ENCODE measurements at places on chromosomes 5 and 9.
A peak's percentile ranks its signal among the peaks of the same experiment; 100 is the strongest.

DNA sequence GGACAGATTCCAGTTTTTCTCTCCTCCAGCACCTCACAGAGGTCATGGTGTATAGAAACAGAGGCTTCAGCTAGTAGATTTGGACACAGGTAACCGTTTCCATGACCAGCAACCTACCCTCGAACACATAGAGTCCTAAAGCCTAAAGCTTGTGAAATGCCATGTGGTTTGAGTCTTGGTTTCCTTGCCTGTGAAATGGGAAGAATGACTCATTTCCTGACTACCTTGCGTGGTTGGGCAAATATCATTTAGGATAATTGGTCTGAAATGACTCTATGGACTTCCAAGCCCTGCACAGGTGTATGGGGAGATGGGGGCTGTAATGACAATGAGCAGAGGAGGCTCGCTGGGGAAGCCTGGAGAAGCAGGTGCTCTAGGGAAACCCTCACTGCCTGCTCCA, 134.6 kb downstream of the TTLL11 start:
- no peak for DNase-seq

- DNase-seq, result no peak
These were observed 22.3 kb downstream of the FBXW2 start for GRCh38 chr9:120770931-120771330.

GRCh38 chr9:36457836-36458429, 57.9 kb upstream of the RNF38 start:
- DNase-seq, result no peak

- DNase-seq, result no peak
These were observed 1901.9 kb upstream of the ACO1 start for GRCh38 chr9:30482499-30482898.

DNA sequence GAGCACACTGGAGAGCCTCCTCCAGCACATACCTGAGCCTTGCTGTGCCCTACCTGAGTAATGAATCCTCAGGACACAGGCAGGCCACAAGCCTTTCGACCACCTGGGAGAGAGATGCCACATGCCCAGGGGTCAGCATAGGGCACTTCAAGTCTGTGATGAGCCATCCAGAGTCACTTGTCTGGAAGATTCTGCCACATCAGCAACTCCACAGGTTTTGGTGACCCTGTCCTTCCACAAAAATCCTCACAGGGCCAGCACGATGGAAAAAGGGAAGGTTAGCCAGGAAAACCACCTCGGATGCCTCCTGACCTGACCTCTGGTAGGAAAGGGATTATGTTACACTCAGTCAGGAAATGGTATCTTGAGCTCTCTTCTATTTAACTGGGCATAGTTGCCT, 46.8 kb downstream of the FRMD3 start:
- DNase-seq, result no peak

DNA sequence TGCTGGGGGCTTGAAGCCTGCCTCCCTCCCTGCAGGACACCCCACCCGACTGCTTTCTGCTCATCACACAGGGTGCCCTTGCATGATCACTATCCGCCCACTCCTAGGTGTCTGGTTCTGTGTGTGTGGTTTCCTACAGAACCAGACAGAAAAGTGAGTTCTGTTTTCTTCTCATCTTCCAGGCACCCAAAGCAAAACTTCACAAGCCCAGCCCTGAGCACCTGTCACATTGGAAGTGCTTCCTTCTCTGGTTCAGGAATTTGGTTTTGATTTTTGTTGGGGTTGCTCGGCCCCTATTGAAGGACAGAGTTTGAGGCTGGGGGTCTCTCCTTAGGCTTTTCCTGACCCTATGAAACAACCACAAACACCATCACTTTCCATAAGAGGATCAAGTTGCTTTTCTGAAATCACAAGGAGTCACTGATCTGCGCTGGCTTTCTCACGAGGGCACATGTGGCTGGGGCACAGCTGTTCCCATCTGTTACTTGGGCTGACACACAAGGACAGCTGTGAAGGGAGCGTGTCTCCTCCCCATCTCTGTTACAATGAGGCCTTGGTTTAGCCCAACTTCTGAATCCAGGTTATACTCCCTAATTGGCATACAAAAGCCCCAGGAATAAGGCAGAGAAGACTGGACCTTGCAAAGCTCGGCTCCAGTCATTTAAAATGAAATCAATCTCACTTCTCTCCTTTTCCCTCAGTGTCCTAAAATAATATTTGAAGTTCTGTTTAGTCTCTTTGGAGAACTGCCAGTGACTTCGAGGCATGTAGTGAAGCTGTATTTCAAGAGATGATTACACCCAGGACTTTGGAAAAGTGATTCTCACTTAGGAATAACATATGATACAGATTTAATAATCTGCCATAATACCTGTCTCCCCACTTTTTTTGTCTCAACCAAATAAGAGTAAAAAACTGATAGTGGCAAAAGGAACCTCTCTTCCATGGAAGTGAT, 213.1 kb upstream of the GAS1 start:
- DNase-seq, result no peak

GRCh38 chr5:53942724-53943123, 367.6 kb downstream of the ARL15 start:
- no peak for DNase-seq

DNA sequence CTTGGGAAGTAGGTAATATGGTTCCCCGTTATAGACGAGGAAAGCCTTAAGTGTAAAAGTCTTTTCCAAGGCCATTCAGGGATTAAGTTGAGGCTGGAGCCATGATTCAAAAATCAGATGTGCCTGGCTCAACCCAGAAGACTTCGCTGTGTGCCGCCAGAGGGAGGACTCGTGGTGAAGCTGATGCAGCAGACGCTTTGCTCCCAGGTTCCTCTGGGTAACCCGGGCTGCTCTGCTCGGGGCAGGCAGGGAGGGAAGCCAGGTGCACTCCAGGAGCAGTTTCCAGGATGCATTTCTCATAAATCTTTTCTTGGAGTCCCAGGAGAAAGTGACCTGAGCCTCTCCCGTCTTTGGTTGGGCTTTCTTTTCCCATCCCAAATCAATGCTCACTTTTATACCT, 62.9 kb upstream of the ICE1 start:
- DNase-seq, result no peak

GRCh38 chr5:179311091-179311470, 34.2 kb downstream of the ADAMTS2 start:
- DNase-seq, result no peak

GRCh38 chr5:148956477-148957385, 106.1 kb downstream of the SH3TC2 start:
- no peak for DNase-seq

- DNase-seq, result no peak
These were observed 131.3 kb upstream of the DAP start for GRCh38 chr5:10892147-10892910.

DNA sequence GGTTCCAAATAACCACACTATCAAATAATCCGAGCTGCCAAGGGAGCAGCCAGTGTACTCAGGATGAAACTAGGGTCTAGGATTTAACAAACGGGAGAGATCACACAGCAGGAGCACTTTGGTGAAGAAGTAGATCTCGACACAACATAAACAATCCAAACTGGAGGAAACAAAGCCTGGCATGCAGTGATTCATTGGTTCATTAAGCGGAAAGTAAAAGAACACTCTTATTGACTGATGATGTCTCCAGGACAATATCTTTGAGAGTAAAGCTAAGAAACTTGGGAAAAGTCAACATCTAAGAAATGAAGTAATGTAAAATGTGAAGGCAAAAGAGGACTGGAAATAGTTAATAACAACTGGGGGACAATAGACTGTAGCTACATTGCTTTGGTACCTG, 1478.3 kb upstream of the CDH9 start:
- no peak for DNase-seq

GRCh38 chr5:6446626-6447309, 1.9 kb upstream of the UBE2QL1 start:
- DNase-seq, result no peak

DNA sequence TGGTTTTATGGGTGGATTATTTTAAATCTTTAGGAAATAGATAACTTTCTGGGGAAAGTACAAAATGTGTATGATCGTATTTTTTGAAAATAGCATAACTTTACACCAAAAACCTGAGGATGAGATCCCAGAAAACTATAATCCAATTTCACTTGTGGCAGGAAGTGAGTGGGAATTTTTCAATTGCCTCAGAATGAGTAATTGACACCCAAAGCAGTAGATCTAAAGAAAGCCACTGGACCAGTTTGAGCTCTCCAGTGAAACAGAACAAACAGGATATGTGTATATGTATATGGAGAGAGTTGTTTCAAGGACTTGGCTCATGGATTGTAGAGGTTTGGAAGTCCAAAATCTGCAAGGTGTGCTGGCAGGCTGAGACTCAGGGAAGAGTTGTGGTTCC, 109.2 kb upstream of the SHB start:
- peak; percentile 72 for DNase-seq

DNA sequence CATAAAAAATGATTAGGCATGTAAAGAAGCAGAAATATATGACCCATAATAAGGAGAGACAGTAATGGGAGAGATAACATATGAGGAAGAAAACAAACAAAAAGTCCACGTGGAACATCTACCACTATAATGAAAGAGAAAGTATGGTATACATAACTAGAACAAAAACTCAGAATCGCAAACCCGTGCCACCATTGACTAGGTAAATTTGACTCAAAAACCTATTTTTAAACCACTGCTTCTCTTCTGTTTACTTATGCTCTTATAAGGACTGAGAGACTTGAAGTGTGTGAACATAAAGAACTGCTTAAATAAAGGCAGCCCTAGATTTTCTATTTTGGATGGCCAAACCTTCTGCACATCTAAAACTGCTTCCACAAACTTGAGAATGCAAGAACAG, 330.7 kb downstream of the CAAP1 start:
- no peak for DNase-seq

GRCh38 chr5:140153905-140154304, 21.1 kb upstream of the CYSTM1 start:
- DNase-seq, result no peak

- no peak for DNase-seq
These were observed 103.7 kb upstream of the CD180 start for GRCh38 chr5:67300326-67300725.

DNA sequence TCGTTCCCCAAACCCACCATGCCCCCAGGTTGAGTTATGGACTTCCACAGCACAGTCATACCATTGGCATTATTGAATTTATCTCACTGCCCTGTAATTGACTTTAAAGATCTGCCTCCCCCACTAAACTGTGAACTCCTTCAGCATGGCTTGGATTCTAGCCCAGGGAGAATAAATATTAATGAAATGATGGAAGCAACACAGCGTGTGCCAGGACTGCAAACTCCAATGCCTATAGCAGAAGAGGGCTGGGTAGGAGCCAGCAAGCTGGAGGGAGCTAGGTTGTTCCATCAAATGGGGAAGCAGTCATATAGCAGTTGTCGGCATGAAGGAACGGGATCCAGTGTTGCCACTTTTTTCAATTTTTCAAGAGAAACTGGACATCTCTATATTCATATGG, 69.0 kb upstream of the MSX2 start:
- DNase-seq, result no peak

DNA sequence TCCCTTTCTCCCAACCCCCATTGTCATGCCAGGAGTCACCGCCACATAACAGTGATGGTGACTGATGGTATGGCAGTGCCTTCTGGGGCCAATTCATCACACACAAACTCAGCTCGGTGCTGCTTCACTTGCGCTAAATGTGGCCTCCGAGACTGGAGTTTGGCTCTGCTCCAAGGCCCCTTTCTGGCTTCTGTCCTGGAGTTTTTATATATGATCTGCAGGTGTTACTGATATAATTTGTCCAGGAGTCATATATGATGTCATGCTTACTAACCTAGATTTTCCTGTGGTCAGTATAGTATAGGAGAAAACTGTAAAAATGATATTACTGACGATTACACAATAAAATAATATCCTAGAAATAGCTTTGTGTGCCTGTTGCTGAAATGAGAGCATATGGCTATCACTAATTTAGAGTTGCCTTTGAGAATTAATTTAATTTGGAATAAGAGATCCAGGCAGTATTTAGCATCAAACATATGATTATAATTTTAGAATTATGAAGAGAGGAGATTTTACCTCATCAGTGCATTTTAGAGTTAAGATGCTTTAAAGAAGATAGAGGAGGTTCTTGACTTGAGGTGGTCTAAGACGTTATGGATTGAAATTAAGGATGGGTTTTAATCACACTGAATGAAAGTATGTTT, 334.1 kb upstream of the CD180 start:
- DNase-seq, result peak; percentile 13

GRCh38 chr9:85225180-85225579, 516.6 kb downstream of the AGTPBP1 start:
- no peak for DNase-seq

DNA sequence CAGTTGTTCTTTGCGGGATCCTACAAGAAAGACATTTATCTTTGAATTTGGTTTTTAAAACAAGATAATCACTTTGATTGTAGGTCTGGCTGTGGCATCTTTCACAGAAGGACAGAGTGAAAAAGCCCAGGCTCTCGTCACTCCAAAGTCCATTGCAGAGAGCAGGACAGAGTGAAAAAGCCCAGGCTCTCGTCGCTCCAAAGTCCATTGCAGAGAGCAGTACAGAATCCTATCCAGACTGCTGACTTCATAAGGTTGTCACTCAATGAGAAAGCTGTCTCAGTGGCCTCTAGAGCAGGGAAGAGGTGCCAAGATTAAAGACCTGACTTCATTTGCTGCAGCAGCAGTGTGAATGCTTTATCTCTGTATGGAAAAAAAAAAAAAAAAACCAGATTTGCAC, 16.3 kb upstream of the GPX8 start:
- DNase-seq, result no peak

- DNase-seq, result no peak
These were observed 30.5 kb upstream of the HAPLN1 start for GRCh38 chr5:83751201-83751600.

GRCh38 chr5:10673017-10673389, 88.0 kb downstream of the DAP start:
- DNase-seq, result no peak

GRCh38 chr9:123883634-123884033, 46.3 kb downstream of the DENND1A start:
- DNase-seq, result no peak

GRCh38 chr9:130364619-130365322, 80.0 kb upstream of the ASS1 start:
- no peak for DNase-seq

DNA sequence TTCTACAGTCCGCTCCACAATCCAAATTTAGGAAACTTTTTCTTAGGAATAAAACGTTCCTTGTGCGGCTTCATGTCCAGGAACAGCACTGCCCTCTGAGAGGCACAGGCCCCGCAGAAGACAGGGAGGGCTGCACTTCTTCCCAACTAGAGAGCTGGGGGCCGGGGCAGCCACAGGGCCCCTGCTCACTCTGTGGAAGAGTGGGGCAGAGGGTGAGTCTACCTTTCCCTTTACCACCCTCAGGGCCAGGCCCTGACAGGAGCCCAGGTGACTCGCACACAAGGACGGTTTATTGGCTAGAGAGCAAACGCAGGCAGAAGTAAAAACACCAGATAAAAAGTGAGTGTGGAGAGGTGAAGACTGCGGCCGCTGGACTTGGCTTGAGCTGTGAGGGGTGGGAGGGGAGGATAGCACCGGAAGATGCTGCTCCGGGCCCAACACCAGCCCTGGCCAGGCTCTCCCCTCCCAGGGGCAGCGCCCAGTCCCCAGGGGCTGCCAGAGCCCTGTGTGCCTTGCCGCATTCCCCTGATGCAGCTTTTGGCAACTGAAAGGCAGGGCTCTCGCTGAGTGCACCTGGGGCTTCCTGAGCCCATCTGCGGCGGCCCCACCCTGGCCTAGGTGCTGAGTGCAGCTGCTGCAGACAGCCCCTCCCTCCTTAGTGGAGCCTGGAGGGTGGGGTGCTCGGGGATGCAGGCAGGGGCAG, 20.2 kb downstream of the SH3GLB2 start:
- DNase-seq, result no peak

GRCh38 chr5:169185626-169186025, 115.3 kb downstream of the SLIT3 start:
- DNase-seq, result no peak

All from NCI-H2029 (cell line).